ENCODE measurements at places on chromosomes 12 and 14. TPM values are rescaled to one million over a fixed set of nuclear protein-coding genes. Genes with fewer than 3 reads are reported as not detected.

The ZNF10 gene
- 2.6 TPM for total RNA-seq

The ATN1 gene
- total RNA-seq = 50.1 TPM

The TTC5 gene
- total RNA-seq = 4.2 TPM

The MDGA2 gene
- total RNA-seq = not detected

The TMPRSS12 gene
- total RNA-seq = not detected

The SLC25A21 gene
- total RNA-seq = 0.26 TPM

The KRT2 gene
- total RNA-seq = not detected

The IAPP gene
- not detected for total RNA-seq

The TM9SF1 gene
- 21.6 TPM for total RNA-seq

GRCh38 chr12:46214668-46215436 lies 54.0 kb downstream of the SLC38A1 start:
- H3K36me3 ChIP-seq = peaks cover 3% of the 10 kb centered on the region
- H3K27me3 ChIP-seq = no peaks in the 10 kb centered on the region
- H3K4me3 ChIP-seq = no peak overlapping the region

- H3K27me3 ChIP-seq = no peaks in the 10 kb centered on the region
- H3K4me1 ChIP-seq = no peaks in the 10 kb centered on the region
- no peak overlapping the region for H3K4me3 ChIP-seq
- no peak overlapping the region for H3K27ac ChIP-seq
- DNase-seq = no peak
Measured at GRCh38 chr14:51597261-51598001, 54.3 kb upstream of the FRMD6 start.

DNA sequence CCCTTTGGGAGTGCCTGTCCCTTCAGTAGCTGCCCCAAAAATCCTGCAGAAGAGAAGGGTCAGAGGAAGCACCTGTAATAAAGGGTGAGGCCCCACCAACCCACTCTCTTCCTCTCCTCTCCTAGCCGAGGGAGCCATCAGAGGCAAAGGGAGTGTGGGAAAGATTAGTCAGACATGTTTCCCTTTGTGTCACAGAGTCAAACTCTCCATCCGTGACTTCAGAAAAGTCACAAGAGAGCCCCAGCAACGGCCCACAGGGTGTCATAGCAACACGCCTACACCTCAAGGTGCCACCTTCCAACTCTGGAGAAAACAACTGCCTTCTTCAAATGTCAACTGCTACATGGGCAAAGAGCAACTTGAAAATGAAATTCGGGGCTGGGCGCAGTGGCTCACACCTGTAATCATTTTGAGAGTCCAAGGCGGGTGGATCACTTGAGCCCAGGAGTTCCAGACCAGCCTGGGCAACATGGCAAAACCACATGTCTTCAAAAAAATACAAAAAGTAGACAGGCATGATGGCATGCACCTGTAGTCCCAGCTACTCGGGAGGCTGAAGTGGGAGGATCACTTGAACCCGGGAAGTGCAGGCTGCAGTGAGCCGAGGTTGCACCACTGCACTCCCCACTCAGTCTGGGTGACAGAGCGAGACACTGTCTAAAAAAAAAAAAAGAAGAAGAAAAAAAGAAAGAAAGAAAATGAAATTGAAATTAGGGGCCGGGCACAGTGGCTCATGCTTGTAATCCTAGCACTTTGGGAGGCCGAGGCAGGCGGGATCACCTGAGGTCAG lies 17.7 kb upstream of the CD27 start:
- no peak overlapping the region for H3K4me3 ChIP-seq

DNA sequence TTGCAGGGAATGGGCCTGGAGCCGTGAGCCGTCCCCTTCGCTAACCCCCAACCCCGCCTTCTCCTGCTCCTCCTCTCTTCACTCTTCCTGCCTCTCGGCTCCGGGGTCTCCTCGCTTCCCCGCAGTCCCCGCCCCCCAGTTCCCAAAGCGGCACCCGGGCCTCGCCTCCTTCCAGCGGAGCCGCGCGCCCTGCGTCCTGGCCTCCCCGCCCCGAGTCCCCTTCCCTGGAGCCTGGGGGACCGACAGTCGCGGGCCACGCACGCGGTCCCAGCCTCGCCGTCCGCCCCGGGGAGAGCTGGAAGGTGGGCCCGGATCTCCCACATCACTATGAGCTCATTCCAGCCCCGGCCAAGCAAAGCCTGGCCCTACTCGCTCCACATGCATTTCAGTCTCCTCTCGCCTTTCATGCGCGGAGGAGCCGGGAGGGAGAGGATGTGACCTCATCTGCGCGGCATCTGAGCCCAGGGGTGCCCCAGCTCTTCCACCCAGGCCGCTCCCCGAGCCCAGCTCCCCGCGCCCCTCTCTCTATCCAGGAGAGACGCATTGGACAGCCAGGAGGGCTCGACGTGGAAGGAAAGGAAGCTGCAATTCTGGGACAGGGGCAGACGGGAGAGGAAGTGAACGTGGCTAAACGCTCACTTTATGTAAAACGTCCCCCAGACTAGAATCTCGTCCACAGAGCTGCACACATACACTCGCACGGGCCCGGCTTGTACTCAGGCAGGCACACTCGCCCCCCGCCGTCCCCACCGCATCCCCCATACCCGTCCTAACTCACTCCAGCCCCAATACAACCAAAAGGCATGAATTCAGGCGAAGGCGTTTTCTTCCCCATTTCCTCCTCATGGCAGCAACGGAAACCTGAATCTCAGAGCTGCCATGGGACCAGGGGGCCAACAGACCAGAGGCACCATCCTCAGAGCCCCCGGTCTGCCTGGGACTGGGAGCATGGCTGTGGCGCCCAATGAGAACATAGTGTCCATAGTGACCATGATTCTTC lies 108.7 kb upstream of the CCND2 start:
- H3K27ac ChIP-seq = no peak overlapping the region
- peak overlapping the region; percentile 47 for H3K4me3 ChIP-seq
- H3K27me3 ChIP-seq = no peaks in the 10 kb centered on the region
- no peaks in the 10 kb centered on the region for H3K36me3 ChIP-seq

DNA sequence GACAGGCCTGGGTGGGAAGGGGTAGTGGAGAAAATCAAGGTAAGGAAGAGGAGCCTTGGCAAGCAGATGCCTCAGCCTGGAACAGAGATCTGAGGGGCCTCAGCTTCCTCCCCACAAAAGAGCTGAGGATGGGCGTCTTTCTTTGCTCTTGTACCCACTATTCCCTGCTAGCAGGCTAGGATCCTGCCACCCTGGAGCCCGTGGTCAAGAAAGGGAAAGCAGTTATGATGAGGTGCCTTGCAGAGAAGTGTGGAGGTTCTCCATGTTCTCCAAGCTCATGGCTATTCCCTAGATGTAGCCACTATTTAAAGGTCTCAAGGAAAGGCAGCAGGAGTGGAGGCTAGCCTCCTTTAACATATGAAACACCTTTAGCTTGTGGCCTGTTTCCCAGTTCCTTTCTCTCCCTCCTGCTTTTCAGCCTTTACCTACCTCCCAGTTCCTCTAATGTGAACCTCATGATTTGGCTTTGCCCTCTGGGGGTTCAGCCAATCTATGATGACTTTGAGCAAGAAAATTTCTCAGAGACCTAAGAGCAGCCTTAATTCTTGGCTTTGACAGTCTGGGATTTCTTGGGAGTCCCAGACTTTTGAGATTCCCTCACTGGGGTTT lies 1.1 kb downstream of the IKZF4 start:
- no peak overlapping the region for H3K27ac ChIP-seq
- H3K4me1 ChIP-seq = no peaks in the 10 kb centered on the region
- no peaks in the 10 kb centered on the region for H3K27me3 ChIP-seq
- DNase-seq = no peak
- no peaks in the 10 kb centered on the region for H3K36me3 ChIP-seq
- no peak overlapping the region for H3K4me3 ChIP-seq

- peak; percentile 88 for DNase-seq
- peak overlapping the region; percentile 64 for H3K27ac ChIP-seq
- peak overlapping the region; percentile 56 for H3K4me3 ChIP-seq
- no peaks in the 10 kb centered on the region for H3K27me3 ChIP-seq
- no peaks in the 10 kb centered on the region for H3K36me3 ChIP-seq
Measured at GRCh38 chr12:65881965-65882413, 57.7 kb downstream of the HMGA2 start.

GRCh38 chr12:46167412-46167811 lies 101.4 kb downstream of the SLC38A1 start:
- H3K4me1 ChIP-seq = no peaks in the 10 kb centered on the region
- no peaks in the 10 kb centered on the region for H3K27me3 ChIP-seq
- H3K36me3 ChIP-seq = no peaks in the 10 kb centered on the region
- H3K4me3 ChIP-seq = no peak overlapping the region
- H3K27ac ChIP-seq = no peak overlapping the region
- no peak for DNase-seq

GRCh38 chr12:77160931-77161330 lies 95.6 kb upstream of the E2F7 start:
- H3K27ac ChIP-seq = no peak overlapping the region
- H3K36me3 ChIP-seq = no peaks in the 10 kb centered on the region
- H3K4me3 ChIP-seq = no peak overlapping the region
- no peaks in the 10 kb centered on the region for H3K4me1 ChIP-seq
- no peaks in the 10 kb centered on the region for H3K27me3 ChIP-seq

- H3K36me3 ChIP-seq = no peaks in the 10 kb centered on the region
- no peaks in the 10 kb centered on the region for H3K27me3 ChIP-seq
- H3K4me3 ChIP-seq = peak overlapping the region; percentile 32
- no peak overlapping the region for H3K27ac ChIP-seq
Measured at GRCh38 chr12:40010899-40011774, 94.7 kb downstream of the SLC2A13 start.

DNA sequence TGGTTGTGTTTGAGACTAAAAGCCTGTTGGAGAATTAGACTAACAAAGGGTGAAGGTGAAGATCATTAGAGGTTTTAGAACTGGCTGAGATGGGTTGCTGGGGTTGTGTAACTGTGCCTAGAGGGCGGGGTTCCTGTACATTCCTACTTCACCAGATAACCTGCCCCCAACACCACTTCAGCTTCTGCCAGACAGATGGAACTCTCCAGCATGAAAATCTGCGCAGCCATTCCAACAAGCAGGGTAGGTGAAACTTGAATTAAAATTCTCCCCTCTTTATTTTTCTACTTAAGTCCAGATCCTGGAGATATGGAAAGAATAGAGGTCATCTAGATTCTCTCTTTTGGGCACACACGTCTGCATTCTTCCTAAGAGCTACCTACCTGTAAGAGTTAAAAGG lies 6.0 kb downstream of the FOXG1 start:
- no peak for DNase-seq
- peaks cover 99% of the 10 kb centered on the region for H3K27me3 ChIP-seq
- H3K4me1 ChIP-seq = no peaks in the 10 kb centered on the region

GRCh38 chr12:121866331-121866730 lies 7.7 kb upstream of the HPD start:
- no peak overlapping the region for H3K4me3 ChIP-seq
- H3K4me1 ChIP-seq = peaks cover 13% of the 10 kb centered on the region
- no peaks in the 10 kb centered on the region for H3K27me3 ChIP-seq
- no peaks in the 10 kb centered on the region for H3K36me3 ChIP-seq

- no peak for DNase-seq
- no peak overlapping the region for H3K27ac ChIP-seq
- no peak overlapping the region for H3K4me3 ChIP-seq
- no peaks in the 10 kb centered on the region for H3K27me3 ChIP-seq
- H3K4me1 ChIP-seq = no peaks in the 10 kb centered on the region
Measured at GRCh38 chr14:100348253-100348729, 25.2 kb downstream of the SLC25A47 start.

GRCh38 chr14:64117671-64118402 lies 176.3 kb downstream of the ESR2 start:
- peaks cover 47% of the 10 kb centered on the region for H3K4me1 ChIP-seq
- peak overlapping the region; percentile 44 for H3K4me3 ChIP-seq
- peak; percentile 73 for DNase-seq
- H3K36me3 ChIP-seq = peaks cover 10% of the 10 kb centered on the region
- H3K27me3 ChIP-seq = no peaks in the 10 kb centered on the region

Data from psoas muscle (tissue), 8 donors.